ENCODE measurements at places on chromosomes 5 and 9. TPM values are rescaled to one million over a fixed set of nuclear protein-coding genes. Genes with fewer than 3 reads are reported as not detected.

The PRR16 gene
- total RNA-seq = 0.32 TPM

The LAMC3 gene
- under 0.01 TPM for total RNA-seq

The PRDM9 gene
- not detected for total RNA-seq

The OBP2B gene
- not detected for total RNA-seq
